Effector memory CD4-positive, alpha-beta T cell (primary cell): ENCODE measurements at places on chromosomes 3 and 15.

DNA sequence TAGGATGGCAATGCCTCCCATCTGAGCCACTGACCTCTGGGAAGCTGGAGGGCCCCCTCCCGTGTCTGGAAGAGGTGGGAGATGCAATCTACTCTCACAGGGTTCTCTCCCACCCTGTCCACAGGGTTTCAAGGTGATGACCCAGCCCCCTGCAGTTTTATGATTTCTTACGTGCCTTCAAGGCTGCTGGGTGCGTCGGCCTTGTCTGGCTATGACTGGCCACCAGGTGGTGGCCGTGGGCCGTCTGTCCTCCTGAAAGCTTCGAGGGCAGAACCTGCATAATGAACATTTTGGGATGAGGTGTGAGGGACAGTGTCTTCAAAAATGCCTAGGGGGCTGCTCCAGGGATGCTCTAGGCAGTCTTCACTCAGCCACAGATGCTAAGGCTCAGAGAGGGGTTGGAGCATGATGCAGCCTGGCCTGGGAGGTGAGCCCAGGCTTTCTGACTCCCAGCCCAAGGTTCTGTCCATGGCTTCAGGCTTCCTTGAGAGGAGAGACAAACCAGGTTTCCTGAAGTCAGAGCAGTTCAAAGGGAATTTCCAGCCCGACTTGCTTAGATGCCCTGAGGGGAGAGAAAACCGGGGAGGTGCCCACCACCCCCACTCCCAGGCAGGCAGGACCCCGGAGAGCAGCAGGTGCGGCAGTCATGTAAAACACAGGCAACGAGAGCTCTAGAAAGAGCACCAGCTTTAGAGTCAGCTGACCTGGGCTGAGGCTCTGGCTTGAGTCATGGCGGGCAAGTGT lies 18.7 kb downstream of the ISG20 start:
- no peaks in the 10 kb centered on the region for H3K27me3 ChIP-seq
- DNase-seq, result no peak

GRCh38 chr3:156826896-156827882 lies 1.0 kb downstream of the LEKR1 start:
- DNase-seq, result no peak
- H3K27ac ChIP-seq, result peak overlapping the region; percentile 68
- H3K4me1 ChIP-seq, result peaks cover 5% of the 10 kb centered on the region
- H3K27me3 ChIP-seq, result no peaks in the 10 kb centered on the region

DNA sequence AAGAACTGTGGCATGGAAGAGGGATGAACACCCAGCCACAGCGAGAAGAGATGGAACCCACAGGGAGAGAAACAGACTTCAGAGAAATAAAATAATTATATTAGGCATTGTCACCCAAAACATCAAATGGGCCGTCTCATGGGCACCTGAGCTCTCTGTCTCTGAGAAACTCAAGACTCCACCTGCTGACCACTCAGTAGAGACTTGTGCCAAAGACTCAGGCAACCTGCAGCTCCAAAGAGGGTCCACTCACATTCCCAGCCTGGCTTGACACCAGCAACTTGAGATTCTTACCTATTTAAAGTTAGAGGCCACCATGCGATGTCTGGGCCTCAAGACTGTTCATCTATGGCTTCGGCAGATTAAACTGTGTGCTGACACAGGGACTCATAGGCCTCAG lies 12.0 kb downstream of the SEMA5B start:
- H3K27me3 ChIP-seq, result peaks cover 6% of the 10 kb centered on the region
- no peak overlapping the region for H3K4me3 ChIP-seq
- no peak for DNase-seq
- H3K4me1 ChIP-seq, result no peaks in the 10 kb centered on the region
- no peaks in the 10 kb centered on the region for H3K36me3 ChIP-seq

DNA sequence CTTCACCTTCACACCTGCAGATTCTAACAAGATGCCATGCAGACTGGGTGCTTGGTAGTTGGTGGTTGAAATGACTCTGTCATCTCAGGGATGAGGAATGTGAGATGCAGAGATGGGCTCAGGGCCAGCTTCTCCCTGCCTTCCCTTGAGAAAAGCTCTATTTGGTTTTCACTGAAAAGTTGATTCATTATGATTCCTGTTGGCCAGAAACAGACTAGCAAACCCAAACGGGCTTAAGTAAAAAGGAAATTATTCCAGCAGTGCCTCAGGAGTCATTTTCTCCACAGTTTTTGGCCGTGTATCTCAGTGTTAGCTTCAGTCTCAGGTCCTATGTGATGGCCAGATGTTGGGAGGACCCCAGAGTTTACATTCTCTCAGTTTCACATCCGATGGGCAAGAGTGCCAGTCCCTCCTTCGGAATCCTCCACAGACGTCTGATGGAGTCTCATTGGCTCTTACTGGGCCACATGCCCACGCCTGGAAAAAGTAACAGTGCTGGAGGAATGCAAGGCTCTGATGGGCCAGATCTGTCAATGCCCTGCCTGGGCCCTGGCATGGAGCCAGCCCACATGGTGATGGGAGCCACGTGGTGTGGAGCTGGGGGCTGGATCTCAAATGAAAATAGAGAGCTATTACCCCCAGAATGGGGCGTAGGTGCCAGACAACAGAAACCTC lies 22.3 kb upstream of the SACM1L start:
- no peak overlapping the region for H3K4me3 ChIP-seq
- no peaks in the 10 kb centered on the region for H3K27me3 ChIP-seq
- peaks cover 14% of the 10 kb centered on the region for H3K4me1 ChIP-seq
- DNase-seq, result no peak

- no peaks in the 10 kb centered on the region for H3K27me3 ChIP-seq
- no peak overlapping the region for H3K4me3 ChIP-seq
- H3K27ac ChIP-seq, result no peak overlapping the region
- no peaks in the 10 kb centered on the region for H3K36me3 ChIP-seq
These were observed 71.9 kb downstream of the CSNK1G1 start for GRCh38 chr15:64284042-64284441.

DNA sequence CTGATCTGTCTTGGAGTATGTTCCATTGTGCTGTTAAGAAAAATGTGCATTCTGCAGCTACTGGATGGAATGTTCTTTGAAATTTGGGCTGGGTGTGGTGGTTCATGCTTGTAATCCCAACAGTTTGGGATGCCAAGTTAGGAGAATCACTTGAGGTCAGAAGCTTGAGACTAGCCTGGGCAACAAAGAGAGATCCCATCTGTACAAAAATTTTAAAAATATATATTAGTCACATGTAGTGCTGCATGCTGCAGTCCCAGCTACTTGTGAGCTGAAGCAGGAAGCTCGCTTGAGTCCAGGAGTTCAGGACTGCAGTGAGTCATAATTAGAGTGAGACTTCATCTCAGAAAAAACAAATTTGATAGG lies 62.8 kb upstream of the PLSCR4 start:
- H3K27ac ChIP-seq, result no peak overlapping the region
- H3K27me3 ChIP-seq, result no peaks in the 10 kb centered on the region
- no peaks in the 10 kb centered on the region for H3K4me1 ChIP-seq
- H3K4me3 ChIP-seq, result no peak overlapping the region
- H3K36me3 ChIP-seq, result no peaks in the 10 kb centered on the region
- no peak for DNase-seq

DNA sequence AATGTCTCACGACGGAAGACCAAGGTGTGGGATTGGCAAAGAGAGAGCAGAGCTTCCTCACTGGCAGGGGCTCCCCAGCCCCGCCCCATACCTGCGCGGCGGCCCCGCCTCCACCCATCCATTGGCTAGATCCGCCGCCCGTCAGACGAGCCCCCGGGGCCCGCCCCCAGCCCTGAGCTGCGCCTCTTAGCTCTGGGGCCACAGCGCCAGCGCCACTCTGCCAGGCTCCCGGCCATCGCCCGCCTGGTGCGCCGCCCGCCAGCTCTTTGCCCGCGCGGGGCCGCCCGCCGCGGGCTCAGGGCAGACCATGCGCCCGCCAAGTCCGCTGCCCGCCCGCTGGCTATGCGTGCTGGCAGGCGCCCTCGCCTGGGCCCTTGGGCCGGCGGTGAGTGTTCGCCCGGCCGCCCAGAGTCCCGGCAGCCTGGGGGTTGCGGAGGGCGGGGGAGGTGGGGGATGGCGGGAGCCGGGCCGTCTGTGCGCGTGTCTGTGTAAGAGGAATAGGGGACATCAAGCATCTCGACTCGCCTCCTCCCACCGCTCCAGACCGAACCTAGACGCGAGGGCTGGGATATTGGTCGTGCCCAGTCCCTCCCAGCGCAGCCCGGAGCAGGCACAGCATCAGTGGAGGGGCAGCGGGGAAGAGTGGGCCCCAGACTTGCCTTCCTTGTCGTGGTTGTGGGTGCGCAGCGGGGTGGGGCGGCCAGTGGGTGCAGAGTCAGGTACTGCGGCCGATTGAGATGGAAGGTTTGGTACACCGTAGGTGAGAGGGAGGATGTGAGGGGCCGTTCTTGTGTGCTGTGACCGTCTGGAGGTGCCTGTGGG lies at the start of gene VIPR1:
TSS of gene VIPR1 (plus strand) at position 215 of the 822 bp plus-strand sequence. CDS start at position 308, 93 bp downstream.
- peak within 1 kb of the TSS; percentile 71 for H3K27ac ChIP-seq
- H3K4me3 ChIP-seq, result peak within 1 kb of the TSS; percentile 80
- no peaks in the 10 kb centered on the region for H3K36me3 ChIP-seq
- no peaks in the 10 kb centered on the region for H3K27me3 ChIP-seq
- peaks cover 30% of the 10 kb centered on the region for H3K4me1 ChIP-seq

DNA sequence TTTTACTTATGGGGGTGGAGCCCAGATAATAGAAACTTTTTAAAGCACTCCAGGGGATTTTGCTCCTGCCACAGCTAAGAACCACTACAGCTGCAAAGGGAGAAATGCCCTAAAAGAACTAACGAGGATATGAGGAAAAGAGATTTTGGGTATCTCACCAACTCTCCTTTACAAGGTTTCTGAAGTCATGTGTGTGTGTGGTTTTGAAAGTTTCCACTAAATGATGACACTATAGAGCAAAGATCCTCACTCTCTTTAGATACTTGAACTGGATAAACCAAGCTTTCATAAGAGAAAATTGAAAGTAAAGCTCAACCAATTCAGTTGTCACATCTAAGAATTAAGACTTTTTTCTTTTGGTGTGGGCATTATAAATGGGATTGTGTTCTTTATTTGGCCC lies 455.3 kb upstream of the ALCAM start:
- no peak overlapping the region for H3K4me3 ChIP-seq
- no peaks in the 10 kb centered on the region for H3K36me3 ChIP-seq
- H3K27ac ChIP-seq, result no peak overlapping the region
- H3K4me1 ChIP-seq, result no peaks in the 10 kb centered on the region
- no peaks in the 10 kb centered on the region for H3K27me3 ChIP-seq

- no peak overlapping the region for H3K4me3 ChIP-seq
- no peaks in the 10 kb centered on the region for H3K36me3 ChIP-seq
- no peak overlapping the region for H3K27ac ChIP-seq
- no peaks in the 10 kb centered on the region for H3K27me3 ChIP-seq
These were observed 27.9 kb downstream of the MCTP2 start for GRCh38 chr15:94259121-94259751.

- no peak overlapping the region for H3K27ac ChIP-seq
- no peak overlapping the region for H3K4me3 ChIP-seq
- DNase-seq, result no peak
- H3K27me3 ChIP-seq, result no peaks in the 10 kb centered on the region
- H3K4me1 ChIP-seq, result no peaks in the 10 kb centered on the region
These were observed 144.9 kb downstream of the EDEM1 start for GRCh38 chr3:5332270-5332956.

- no peaks in the 10 kb centered on the region for H3K36me3 ChIP-seq
- no peaks in the 10 kb centered on the region for H3K27me3 ChIP-seq
- no peak overlapping the region for H3K4me3 ChIP-seq
- no peaks in the 10 kb centered on the region for H3K4me1 ChIP-seq
These were observed 27.8 kb upstream of the ATP13A3 start for GRCh38 chr3:194514626-194515025.

DNA sequence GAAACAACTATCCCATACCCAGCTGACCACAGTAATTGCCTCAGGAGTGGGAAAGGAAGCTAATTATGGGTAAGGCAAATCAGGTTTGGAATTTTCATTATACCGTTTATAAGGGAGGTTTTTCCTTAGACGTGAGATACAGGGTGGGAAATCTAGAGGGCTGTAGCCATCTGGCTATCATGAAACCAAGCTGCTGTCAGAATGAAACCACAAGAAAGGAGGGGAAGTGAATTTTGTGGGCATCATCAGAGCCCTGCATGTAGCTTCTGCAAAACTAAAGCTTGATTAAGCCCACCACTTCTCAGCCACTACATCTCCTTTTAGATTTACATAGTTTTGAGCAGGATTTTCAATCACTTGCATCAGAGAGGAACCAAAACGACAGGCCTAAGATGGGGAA lies 893.5 kb downstream of the TUSC7 start:
- no peak for DNase-seq
- H3K4me3 ChIP-seq, result no peak overlapping the region
- no peaks in the 10 kb centered on the region for H3K27me3 ChIP-seq
- H3K27ac ChIP-seq, result no peak overlapping the region
- H3K4me1 ChIP-seq, result no peaks in the 10 kb centered on the region

- no peak for DNase-seq
- H3K4me1 ChIP-seq, result no peaks in the 10 kb centered on the region
- H3K27ac ChIP-seq, result no peak overlapping the region
- H3K36me3 ChIP-seq, result no peaks in the 10 kb centered on the region
- H3K4me3 ChIP-seq, result no peak overlapping the region
These were observed 30.1 kb upstream of the ATP8B4 start for GRCh38 chr15:50149090-50149489.

- DNase-seq, result no peak
- H3K27me3 ChIP-seq, result no peaks in the 10 kb centered on the region
- H3K36me3 ChIP-seq, result peaks cover 42% of the 10 kb centered on the region
- peak overlapping the region; percentile 1 for H3K27ac ChIP-seq
- no peak overlapping the region for H3K4me3 ChIP-seq
These were observed 2.3 kb downstream of the SERF2 start for GRCh38 chr15:43794269-43795037.

DNA sequence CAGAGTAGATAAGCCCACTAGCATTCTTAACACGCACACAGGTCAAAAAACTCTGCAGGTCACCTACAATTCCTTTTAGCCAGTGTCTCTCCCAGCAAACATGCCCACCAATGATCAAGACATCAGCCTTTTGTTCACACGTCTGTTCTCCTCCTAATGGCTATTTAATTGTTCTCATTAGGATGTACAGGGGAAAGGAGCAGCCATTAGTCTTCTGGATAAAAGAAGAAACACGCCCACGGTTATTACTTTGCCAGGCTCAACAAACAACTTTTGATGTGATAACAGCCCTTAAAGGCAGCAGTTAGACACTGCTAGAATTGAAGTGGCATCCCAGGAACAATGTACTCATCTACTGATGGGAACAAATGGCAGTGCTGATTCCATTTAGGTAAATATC lies 108.8 kb downstream of the NTRK3 start:
- no peaks in the 10 kb centered on the region for H3K27me3 ChIP-seq
- H3K27ac ChIP-seq, result no peak overlapping the region
- H3K4me1 ChIP-seq, result no peaks in the 10 kb centered on the region
- H3K36me3 ChIP-seq, result no peaks in the 10 kb centered on the region
- DNase-seq, result no peak
- no peak overlapping the region for H3K4me3 ChIP-seq
